GM12878 (cell line): ENCODE measurements at places on chromosomes 7 and 10. TPM values are rescaled to one million over a fixed set of nuclear protein-coding genes. Genes with fewer than 3 reads are reported as not detected.
A peak's percentile ranks its signal among the peaks of the same experiment; 100 is the strongest.

GRCh38 chr10:24652381-24652957, 71.2 kb downstream of the ARHGAP21 start:
- peak; percentile 62 for DNase-seq

Gene VWC2
- total RNA-seq, result not detected in 2 replicates

- DNase-seq, result no peak
Observed at GRCh38 chr7:79837915-79838314, 296.7 kb upstream of the GNAI1 start.

- DNase-seq, result no peak
Observed at GRCh38 chr10:22252224-22252800, 34.5 kb upstream of the EBLN1 start.

GRCh38 chr10:61721431-61721830, 58.7 kb downstream of the CABCOCO1 start:
- no peak for DNase-seq

GRCh38 chr10:123886292-123886691, 5.3 kb downstream of the CPXM2 start:
- no peak for DNase-seq

DNA sequence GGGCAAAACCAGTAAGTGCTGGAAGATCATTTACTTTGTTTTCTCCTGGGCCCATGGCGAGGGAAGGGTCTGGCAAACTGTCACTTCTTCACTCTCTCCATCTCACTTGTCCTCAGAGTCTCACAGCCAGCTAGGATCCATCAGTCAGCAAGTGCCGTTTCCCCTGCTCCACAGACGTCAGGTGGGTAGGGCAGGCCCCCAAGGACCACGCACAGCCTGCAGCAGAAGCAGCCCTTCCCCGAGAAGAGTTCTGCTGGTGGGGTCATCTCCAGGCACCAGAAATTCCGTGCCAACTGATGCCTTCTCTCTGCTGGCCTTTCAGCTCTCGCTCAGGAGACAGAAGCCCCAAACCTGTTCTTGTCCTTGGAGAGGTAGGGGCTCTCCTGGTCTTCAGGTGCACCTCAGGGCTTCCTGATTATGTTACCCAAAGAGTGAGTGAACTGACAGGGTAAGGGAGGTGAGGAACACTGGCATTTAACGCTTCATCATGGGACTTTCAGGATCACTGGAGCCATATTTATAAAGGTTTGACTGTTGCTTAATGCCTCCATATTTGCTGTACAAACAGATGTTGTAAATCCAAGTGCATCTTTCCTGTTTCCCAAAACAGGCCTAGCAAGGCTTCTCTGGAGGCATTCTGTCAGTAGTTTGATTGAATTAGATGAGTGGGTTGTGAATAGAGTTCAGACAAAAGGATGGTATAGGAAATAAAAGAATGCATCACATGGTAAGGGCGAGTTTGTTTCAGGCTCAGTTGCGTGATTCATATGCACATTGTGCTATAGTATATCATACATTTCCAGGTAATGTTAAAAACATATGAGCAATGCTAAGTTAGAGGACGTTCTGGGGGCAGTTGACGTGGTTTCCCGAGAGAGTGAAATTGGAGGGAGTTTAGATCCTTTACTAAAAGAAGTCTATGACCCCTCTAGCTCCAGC, 13.7 kb upstream of the TSPAN15 start:
- DNase-seq, result no peak

- DNase-seq, result no peak
Observed at GRCh38 chr10:63498665-63499064, 22.5 kb upstream of the REEP3 start.

Gene IFIT3
- 38.9 and 44.4 TPM in 2 replicates for total RNA-seq
